ENCODE measurements at places on chromosomes 3 and 15.
A peak's percentile ranks its signal among the peaks of the same experiment; 100 is the strongest.

DNA sequence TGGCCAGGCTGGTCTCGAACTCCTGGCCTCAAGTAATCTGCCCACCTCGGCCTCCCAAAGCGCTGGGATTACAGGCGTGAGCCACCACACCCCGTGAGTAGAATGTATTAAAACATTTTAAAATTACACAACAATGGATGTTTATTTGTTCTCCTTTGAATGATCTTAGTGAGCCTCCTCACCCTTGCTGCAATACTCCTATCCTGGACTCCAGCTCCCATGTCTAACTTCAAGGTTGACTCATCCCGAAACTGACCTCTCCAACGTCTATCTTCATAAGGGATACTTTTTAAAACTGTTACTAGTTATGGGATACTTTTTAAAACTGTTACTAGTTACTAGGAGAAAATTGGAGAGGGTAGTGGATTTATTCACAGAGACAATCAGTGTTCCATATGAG, 17.8 kb upstream of the RHCG start:
- DNase-seq: no peak

DNA sequence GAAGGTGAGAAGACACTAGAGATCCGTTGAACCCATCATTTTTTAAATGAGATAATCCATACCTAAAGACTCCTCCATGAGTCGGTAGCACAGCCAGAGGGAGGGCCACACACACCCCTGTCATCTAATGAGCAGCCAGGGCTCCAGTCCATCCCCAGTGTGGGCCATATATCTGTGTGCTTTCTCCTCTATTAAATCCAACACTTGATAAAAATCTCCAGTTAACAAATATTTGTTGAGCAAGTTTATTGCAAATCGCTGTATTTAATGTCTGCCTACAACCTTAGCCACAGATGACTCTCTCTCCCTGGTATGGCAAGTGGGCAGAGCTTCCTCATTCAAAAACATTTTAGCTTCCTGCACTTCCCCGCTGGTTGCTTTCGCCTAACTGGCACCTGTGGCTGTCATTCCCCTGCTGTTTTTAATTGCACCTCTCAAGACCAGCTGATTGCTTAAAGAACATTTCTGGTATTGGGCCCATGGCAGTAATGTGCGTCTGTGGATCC, 82.8 kb downstream of the SMAD3 start:
- DNase-seq: peak; percentile 65

GRCh38 chr15:43702174-43702573, 8.5 kb downstream of the CKMT1A start:
- DNase-seq: no peak

DNA sequence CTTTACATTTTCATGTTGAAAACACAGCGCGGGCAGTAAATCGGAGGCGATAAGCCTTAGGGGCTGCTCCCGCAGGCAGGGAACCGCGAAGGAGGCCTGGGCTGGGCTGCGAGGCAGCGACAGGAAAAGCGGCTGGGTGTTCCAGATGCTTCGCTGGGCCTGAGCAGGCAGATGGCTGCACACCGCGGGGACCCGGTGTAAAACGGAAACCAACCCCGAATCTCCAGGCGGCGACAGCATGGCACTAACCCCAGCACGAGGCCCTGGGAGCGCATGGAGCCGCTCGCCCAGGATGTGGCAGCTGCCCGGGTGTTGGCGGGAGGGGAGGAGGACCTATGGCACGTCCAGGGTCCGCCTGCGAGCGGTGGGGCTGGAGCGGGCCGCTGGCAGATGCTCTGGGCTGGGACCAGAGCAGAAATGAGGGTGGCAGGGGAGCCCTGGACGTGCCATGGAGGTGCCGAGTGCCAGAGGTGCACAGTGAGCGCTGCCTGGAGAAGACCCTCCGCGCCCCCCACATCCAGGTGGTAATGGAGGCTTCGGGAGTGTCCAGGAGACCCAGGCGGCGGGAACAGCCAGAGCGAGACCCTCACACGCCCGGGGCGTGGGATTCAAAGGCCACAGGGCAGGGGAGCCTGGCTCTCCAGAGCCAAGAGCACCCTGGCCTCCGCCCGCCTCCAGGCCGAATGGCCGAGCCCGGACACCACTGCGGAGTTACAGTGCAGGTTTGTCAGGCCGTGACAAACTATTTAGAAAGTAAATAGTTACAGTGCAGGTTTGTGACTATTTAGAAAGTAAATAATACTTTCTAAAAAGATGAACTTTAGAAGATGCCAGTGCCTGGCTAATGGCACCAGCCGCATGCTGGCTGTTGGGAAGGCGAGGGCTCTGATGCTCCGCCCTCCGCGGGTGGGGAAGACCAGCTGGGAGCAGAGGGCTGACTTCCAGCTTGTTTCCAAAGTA, 293.6 kb downstream of the OCA2 start:
- no peak for DNase-seq

DNA sequence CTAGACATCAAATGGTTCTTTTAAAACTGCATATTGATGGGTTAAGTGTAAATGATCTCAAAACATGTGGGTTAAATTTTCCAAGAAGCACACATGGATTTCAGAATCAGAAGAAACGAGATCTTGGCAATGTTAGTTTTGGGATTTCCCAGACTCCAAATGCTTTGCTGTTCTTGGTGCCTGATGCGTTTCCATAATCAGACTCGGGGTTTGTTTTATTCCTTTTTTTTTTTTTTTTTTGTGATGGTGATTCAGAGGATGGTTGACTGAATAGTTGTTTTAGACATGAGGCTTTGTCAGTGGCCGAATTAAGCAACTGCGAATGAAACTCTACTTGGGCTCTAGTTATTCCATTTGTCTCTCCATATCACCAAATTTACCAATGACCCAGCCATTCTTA, 52.2 kb upstream of the FAM98B start:
- no peak for DNase-seq

Measured in GM04504 (cell line).